ENCODE measurements at places on chromosomes 3 and 15.

- DNase-seq = no peak
These were observed 71.4 kb upstream of the PLSCR4 start for GRCh38 chr3:146322216-146322817.

DNA sequence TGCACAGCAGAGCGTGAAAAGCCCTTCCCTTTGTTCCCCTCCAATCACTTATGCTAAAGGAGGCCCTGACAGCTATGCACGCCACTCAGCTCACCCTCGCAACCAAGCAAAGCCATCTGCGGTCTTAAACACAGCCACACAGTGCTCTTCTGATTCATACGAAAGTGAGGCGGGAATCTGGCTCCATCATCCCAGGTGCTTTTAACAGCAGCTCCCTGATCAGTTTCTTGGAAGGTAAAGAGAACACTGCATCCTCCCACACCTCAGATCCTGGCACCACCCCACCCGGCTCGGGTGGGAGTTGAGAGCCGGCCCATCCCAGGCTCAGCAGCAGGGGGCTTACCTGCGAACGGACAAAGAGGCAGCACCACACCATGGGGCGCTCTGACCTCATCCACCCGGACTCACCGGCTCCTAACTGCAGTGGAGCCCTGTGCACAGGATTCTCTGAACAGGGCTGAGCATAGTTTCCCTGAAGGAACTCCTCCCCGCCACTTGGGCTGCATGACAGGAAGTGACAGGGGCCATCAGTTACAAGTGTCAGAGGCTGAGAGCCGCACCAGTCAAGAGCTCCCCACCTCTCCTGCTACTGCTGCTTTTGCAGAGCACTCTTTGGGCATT is 114.3 kb upstream of the ARHGEF3 start:
- peak; percentile 40 for DNase-seq

GRCh38 chr3:45496555-45496954 is 98.0 kb upstream of the LIMD1 start:
- no peak for DNase-seq

- no peak for DNase-seq
These were observed 12.0 kb downstream of the NFKBIZ start for GRCh38 chr3:101861212-101861788.

GRCh38 chr3:130895690-130896488 is 2.0 kb downstream of the ATP2C1 start:
- DNase-seq = no peak

DNA sequence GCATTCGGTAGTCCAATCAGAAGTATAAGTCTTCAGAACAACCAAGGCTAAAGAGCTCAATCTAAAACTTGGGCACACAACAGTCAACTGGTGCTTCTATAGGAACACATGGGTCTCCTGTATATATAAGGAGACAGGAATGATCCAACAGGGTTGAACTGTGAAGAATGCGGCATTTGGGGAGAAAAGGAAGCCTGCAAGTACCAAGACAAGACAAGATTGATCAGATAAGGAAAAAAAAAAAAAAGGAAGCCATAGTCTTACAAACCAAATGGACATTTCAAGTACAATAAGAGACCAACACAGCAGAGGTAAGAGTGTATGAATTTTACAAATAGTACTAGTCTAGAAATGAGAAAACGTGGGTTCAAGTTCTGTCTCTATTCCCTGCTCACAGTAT is 6.5 kb downstream of the CPEB1 start:
- DNase-seq = no peak

- DNase-seq = no peak
These were observed 50.1 kb downstream of the STARD5 start for GRCh38 chr15:81273855-81274254.

- DNase-seq = no peak
These were observed 7.1 kb upstream of the CPOX start for GRCh38 chr3:98600412-98601095.

DNA sequence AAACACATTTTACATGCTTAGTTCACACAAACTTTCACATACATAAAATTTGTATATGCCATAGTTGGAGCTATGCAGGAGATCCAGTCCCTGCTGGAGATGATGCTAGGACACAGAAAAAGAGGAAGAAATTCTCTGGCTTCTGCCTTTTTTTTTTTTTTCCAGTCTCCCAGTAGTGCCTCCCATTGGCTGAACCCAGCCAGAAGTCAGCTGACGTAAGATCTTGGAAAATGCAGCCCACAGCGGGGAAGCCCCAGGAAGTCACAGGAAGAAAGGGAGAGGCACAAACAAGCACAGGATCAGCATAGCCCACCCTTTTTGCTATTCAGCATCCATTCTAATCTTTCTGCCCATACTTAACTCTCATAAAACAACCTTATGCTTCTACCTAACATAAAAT is 38.5 kb downstream of the SCN11A start:
- no peak for DNase-seq

DNA sequence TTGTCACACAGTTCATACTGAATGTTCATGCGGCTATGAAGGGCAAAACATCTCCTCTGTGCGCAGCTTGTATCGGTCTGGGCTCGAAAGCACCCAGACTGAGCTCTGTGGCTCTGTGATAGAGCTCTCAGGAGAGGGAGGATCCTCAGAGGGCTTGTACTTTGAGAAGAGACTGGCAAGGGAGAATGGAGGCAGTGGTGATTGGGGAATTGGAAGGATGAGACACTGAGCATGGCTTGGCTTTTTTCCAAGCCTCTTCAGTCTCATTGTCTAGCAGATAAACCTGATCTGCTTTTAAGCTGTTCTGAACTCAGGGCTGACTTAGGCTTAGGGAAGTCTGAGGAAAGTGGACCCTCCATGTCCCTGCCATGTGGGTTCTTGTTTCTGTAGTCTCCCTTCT is 43.0 kb downstream of the RAD54L2 start:
- DNase-seq = no peak

DNA sequence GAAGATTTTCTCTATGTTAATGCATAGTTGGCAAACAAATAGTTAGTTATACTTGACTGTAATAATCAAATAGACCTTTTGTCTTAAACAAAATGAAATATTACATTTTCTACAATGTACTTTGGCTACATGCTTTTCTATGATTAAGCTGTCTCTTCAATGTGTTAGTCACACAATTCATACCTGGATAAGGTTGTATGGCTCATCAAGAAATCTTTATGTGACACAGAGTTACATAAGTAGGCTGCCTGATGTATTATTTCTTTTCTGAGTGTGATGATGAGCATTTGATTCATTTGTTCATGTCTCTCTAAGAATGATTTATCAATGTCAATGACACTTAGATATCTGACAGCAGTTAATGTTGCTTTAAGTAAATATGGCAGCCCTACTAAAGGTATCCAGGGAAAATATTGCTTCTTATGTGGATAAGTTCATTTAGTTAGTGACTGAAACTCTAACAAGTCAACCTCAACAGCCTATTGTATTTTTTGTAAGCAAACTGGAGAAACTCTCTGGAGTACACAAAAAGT is 157.4 kb upstream of the SOX2 start:
- DNase-seq = no peak

GRCh38 chr3:157311633-157312375 is 124.8 kb upstream of the PTX3 start:
- DNase-seq = no peak

DNA sequence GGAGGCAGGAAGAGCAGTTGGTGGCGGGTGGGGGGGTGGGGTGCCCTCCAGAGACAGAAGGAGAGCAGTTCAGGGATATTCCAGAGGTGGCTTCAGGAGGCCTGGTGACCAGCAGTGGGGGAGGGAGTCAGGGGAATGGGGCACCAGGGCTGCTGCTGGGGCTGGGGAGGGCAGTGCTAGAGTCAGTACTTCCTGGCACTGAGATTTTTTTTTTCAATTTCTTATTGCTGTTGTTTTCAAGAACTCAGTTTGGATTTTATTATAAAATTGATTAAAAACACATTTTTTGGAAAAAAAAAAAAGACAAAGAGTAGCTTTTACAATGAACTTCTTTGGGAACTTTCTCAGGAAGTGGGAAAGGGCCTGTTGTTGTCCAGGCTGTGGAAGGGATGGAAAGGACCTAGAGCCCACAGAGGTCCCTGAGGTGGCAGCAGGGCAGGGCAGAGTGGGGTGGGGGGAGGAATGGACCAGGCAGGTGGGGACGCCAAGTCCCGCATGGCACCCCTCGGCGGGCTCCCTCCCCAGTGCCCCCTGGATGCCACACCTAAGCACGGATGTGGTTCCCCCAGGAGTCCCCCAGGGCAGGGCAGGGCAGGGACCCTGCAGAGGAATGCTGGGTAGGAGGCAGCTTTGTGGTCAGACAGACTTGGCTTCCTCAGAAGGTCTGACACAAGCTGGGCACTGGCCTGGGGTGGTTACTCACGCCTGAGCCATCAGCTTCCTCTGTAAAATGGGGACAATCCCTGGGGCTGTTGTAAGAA is 8.5 kb upstream of the ANPEP start:
- DNase-seq = no peak

DNA sequence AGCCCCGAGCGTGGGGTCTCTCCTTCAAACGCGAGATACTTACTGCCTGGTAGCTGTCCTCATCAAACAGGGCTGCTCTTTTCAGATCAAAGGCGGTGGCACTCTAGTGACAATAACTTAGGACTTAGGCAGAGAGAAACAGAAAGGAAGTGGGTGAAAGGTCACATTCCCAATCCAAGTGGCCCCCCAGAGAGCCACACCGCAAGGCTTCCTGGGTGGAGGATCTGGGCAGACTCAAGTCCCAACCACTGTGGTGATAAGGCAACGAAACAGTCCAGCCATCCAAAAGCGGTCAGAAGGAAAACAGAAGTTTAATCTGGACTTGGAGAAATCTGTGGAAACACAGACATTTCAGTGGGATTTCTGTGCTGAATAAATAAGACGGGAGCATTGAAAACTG is 227.2 kb downstream of the ADAMTS17 start:
- no peak for DNase-seq

DNA sequence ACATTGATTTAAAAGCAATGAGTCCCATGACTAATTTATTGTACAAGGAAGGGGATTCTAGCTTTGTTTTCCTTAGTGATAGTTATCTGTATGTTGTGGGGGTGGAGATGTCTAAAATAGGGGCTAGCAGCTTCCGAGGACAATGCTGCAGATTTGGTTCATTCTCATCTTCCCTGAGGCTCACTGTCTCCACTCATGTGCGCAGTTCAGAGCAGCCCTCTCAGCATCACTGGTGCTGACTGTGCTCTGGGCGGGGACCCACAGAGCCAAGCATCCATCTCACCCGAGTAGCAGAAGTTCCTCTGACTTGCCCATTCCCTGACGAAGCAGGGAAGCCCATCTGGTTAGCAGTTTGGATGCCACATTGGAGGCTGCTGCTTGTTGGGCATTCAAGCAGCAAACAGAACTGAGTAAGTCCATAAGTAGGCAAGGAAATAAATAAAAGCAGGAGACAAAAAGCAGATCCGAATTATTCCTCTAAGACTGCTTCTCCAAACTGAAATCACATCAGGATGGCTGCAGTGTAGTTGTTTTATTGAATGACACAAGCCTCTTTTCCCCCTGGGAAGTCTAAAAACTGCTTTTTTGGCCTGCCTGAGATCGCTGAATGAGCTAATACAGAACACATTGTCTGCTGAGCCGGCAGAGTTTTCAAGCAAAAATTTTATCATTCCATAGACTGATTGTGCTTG is 27.5 kb downstream of the RARB start:
- DNase-seq = no peak

DNA sequence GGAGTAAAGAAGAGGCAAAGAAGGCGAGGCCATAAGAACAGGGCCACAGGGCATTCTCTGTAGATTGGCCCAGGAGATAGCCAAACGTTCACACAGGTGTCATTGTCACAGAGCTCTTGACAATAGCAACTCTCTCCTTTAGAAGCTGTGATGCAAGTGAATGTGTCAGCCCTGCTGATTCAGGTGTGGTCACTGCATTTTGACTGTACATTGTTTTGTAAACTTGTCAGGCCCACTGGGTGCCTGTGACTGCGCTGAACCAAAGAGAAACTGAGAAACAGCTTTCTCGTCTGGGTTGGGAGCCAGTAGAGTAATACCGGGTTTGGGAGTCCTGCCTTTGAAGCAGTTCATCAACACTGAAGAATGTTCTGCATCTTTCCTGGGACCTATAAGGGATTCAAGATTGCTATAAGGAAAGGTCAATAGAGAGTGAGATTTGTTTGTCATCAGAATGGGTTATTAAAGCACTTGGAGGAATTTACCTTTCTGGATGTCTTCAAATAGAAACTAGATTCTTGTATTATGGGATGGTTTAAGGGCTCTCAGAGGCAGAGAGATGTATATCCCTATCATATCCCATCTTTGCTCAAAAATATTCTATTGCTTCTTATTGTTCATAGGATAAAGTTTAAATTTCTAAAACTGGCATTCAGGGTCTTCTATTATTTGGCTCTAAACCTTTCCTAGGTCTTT is 45.4 kb downstream of the TMEM45A start:
- DNase-seq = no peak

- no peak for DNase-seq
These were observed 270.3 kb downstream of the RPLP1 start for GRCh38 chr15:69722924-69723323.

GRCh38 chr3:197027896-197028727 is 1.5 kb downstream of the MELTF start:
- DNase-seq = no peak

GRCh38 chr15:58608711-58609110 is 140.8 kb downstream of the ADAM10 start:
- no peak for DNase-seq

- DNase-seq = no peak
These were observed 128.2 kb downstream of the ADAMTS9 start for GRCh38 chr3:64559588-64559987.

- DNase-seq = no peak
These were observed 159.1 kb downstream of the CHL1 start for GRCh38 chr3:355622-356021.

- no peak for DNase-seq
These were observed 83.5 kb downstream of the SLC25A26 start for GRCh38 chr3:66304293-66304692.

DNA sequence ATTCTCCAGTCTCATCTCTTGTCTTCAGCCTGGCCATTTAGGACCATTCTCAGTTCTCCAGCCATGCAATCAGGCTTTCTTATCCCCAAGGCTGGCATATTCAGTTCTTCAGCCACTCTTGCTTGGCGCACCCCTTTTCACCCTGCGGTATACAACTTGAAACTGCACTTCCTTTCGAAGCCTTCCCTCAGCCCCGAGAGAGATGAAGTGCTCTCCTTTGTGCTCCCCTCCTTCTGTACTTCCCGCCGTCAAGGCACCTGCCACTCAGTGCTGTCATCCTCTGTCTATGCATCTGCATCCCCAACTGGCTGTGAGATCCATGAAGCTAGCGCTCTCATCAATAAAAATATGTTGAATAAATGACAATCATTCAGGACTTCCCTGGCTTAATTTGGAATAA is 45.7 kb downstream of the MORC1 start:
- DNase-seq = no peak

DNA sequence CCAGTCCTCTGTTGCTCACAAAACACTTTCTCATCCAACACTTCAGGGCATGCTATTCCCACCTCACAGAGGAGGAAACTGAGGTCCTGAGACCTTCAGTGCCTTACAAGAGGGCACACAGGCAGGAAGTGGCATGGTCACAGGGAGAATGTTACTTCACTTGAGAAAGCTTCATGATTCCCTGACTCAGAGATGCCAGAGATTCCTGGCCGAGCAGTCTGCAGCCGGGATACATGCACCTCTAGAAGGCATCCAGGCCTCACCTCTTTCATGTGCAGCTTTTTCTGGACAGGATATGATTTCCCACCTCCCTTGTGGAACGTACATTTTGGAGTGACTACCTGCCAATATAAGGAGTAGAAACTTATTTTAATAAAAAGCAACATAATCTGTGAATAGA is 2.8 kb upstream of the SST start:
- no peak for DNase-seq

GRCh38 chr3:58038675-58039292 is 30.6 kb downstream of the FLNB start:
- DNase-seq = no peak

GRCh38 chr15:67805666-67806516 is 19.4 kb upstream of the SKOR1 start:
- DNase-seq = no peak

- DNase-seq = no peak
These were observed 430.0 kb downstream of the SHQ1 start for GRCh38 chr3:72418244-72418643.

All from stimulated activated CD8-positive, alpha-beta memory T cell treated with anti-CD3 and anti-CD28 coated beads, Interleukin-4, amount 100 ng/mL, for 1 hour (primary cell).